ENCODE measurements at places on chromosomes 3 and 15.

GRCh38 chr15:56772868-56773639 lies 39.7 kb upstream of the ZNF280D start:
- peak; percentile 9 for DNase-seq

DNA sequence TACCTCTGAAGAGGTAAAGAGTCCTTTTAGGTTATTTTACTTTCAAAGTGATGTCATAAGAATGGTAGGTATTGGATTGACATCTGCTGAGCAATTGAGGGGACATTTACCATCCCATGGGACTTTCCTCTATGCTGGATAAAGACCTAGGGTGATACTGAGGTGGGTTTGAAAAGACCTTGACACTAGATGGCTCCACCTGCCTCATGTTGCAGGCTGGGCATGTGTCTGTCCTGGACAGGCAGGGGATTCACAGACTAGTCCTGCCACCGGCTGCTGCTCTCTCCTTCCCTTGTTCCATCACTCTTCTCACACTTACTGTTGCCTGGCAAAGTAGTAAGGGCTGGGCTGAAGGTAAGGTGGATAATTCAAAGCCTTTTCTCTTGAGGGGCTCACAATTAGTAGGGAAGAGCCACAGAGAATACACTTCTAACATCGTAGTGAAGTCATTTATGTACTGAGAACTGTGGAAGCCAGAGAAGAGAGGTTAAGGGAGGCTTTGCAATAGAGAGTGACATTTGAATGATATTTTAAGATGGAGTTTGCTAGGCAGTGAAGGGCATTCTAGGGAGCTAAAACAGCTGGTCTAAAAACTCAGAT lies 27.7 kb downstream of the TRAK1 start:
- DNase-seq: peak; percentile 72

DNA sequence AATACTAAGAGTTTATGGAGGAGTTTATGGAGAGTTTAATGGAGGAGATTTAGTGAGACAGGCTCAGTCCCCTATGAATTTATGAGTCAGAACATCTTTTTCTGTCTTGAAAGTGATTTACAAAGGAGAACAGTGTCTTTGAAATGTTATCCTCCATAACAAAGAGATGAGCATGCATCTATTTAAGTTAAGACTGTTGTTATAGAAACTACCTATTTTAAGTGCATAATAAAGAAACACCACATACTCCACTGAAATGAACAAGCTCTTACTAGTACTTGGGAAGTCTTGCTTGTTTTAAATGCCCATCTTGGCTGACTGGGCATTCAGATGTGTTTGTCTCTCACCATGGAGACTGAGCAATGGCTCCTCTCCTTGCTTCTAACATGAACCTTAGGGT lies 118.7 kb upstream of the ACP3 start:
- DNase-seq: no peak

GRCh38 chr3:52108302-52109232 lies 45.7 kb downstream of the POC1A start:
- no peak for DNase-seq

DNA sequence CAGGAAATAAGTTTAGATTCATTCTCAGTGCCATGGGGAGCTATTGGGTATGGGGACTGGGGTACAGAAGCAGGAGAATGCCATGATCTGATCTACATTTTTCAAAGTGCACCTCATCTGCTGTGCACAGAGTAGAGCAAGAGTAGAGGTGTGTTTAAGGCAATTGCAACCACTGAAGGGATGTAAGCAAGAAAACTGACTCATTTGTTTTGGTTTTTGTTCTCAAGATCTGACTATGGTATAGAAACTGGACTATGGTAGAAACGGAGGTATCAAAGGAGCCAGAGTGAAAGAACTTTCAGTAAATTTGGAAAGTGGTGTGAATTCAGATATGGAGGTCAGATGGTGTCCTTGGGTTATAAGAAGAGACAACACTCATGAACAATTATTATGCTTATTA lies 86.2 kb upstream of the CMSS1 start:
- no peak for DNase-seq

DNA sequence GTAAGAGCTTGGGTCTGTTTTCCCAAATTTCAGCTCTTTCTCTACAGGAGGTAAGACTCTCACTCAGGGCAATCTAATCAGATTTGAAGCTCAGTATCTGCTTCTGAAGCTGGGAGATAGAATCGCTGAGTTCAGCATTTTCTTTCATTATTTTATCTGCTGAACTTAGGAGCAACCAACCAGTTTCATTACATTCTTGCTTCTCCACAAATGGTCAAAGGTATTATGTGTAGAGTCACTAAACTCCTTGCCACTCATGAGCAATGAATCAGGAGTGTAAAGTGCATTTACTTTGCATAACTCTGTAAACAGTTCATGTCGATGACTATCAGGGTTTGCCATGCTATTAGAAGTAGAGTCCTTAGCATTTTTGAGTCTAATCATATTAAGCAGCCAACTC lies 249.4 kb downstream of the CHL1 start:
- DNase-seq: peak; percentile 61

DNA sequence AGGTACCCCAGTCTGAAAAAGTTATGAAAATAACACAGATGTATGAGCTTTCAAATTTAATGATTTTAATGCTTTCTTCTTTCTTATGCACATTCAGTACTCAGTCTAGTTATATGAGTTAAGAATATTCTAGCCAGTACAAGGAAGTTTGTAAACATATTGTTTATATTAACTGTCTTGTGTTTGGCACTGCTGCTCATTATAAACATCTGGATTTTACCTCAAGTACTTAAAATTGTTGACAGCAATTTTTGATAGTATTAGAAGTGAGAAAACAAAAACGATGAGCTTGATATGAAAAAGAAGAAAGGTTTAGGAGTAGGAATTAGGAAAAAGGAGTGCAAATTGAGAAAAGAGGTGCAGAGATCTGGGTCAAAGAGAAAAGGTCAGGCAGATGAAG lies 293.3 kb downstream of the C3orf38 start:
- no peak for DNase-seq

DNA sequence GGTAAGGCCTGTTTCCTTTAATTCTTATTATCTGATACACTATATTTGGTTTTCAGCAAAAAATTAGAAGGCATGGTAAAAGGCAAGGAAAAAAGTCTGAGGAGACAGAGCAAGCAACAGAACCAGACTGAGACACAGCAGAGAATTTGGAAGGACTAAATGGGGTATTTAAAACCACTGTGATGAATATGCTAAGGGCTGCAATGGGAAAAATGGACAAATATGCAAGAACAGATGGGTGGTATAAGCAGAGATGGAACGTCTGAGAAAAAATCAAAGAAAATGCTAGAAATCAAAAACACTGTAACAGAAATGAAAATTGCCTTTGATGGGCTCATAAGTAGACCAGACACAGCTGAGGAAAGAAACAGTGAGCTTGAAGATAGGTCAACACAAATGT lies 50.8 kb upstream of the NSMCE3 start:
- DNase-seq: no peak

- peak; percentile 20 for DNase-seq
Observed at GRCh38 chr3:114290911-114291901, 2.6 kb upstream of the TIGIT start.

GRCh38 chr3:78736863-78737262 lies 1030.9 kb downstream of the ROBO1 start:
- DNase-seq: no peak

DNA sequence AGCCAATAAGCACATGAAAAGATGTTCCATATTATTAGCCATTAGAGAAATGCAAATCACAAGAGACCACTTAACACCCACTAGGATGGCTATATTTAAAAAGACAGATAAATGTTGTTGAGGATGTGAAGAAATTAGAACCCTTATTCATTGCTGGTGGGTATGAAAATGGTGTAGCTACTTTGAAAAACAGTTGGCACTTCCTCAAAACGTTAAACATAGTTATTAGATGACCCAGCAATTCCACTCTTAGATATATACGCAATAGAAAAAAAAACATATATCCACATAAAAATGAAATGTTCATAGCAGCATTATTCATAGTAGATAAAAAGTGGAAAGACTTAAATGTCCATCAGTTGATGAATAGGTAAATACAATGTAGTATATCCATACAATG lies 47.1 kb upstream of the TERB2 start:
- DNase-seq: no peak

DNA sequence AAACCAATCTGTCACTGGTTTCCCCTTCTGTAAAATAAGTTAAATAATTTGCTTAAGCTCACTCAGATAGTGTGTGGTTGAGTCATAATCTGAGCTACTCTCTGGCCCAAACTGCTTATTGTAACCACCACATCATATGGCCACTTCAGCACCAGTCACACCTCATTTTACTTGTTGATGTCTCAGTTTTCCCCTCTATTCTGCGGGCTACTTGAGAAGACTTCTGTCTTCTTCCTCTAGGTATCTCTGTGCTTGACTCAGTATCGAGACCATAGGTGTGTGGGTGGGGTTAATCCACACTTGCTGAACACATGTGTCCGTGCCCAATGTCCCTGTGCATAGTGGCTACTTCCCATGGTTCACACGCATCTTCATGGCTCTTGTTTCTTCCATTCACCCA lies 32.9 kb downstream of the CRYGS start:
- DNase-seq: no peak

GRCh38 chr15:79924379-79924778 lies 27.6 kb upstream of the MTHFS start:
- no peak for DNase-seq

- no peak for DNase-seq
Observed at GRCh38 chr15:77633913-77634265, 1.2 kb upstream of the LINGO1 start.

DNA sequence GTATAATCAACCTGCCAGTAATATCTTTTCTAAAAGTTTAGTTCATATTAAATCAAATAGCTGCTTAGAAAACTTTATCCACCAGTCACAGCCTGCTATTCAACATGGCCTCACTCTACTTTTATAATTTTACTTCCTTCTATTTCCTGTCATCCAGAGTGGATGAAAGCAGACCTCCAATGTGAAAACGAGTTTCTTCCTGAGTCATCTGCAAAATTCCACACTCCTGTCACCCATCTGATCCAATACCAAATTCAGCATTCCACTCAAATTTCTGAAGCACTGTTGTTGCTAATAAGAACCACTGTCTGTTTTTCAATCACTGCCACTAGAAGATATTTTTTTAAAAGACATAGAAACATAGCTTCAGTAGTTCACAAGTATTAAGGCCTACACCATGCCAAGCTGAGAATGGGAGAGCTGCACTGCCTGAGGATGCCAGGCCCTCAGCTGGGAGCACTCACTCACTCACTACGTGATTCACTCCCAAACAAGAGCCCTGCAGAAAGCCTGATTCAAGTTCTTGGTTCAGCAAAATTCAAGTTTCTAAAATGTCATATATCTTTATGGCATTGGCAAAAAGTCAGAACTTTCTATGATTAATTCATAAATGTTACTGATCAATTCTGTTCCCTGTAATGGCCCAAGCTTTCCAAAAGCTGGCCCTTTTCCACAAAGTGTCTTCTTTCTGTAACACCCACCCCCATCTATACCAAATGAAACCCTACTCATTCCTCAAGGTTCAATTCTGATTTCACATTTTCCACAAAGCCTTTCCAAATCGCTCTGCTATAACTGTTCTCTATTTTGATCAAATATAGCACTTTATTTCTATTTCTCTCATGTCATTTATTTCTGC lies 82.9 kb downstream of the FSIP1 start:
- no peak for DNase-seq

GRCh38 chr15:53974813-53975212 lies 3.4 kb upstream of the UNC13C start:
- DNase-seq: no peak

DNA sequence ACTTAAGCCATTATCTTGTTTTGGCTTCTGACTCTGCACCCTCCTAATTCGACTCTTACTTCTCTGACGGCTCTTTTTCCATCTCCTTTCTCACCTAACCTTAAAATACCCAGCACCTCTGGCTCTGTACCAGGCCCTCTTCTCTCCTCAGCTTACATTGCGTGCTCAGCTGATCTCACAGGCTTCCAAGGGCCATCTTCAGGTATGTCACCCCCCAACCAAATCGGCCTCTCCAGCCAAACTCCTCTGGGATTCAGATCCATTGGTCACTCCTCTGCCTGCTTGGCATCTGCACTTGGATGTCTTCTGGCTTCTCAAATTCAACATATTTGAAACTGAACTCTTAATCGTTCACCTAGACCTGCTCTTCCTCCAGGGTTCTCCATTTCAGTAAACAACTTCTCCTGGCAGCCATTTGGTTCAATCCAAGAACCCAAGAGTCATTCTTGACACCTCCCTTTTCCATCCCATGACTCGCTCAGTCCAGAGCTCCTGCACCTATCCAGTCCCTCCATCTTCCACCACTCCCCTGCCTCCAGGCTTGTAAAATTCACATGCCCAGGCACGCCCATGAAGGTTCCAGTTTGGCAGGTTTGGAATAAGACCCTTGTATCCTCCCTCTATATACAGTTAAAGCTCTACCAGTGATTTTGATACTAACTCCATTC lies 35.2 kb upstream of the SLC41A3 start:
- no peak for DNase-seq

GRCh38 chr3:39724233-39724846 lies 85.1 kb upstream of the MYRIP start:
- no peak for DNase-seq

DNA sequence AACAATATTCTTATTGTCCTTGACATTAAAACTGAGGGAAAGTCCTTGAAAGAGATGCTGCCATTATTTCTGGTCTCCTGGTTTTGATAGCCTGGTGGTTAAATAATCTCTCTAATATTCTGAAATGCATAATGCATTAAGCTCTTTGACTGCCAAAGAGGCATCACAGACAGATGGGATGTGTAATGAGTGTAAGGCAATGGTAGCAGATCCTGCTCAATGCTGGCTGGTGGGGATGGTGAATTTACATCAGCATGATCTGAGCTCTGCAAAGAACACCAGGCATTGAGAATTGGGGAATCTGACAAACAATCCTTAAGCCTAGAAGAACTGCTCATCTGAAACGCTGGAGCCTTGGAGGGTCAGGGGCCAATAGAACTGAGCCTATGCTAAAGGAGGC lies 528.6 kb upstream of the LMCD1 start:
- DNase-seq: no peak

- DNase-seq: no peak
Observed at GRCh38 chr15:90883976-90884718, at the start of gene FES. Gene FES, plus strand, starts transcription at chr15:90884504. Its CDS starts 542 bp downstream, at chr15:90885046.

- no peak for DNase-seq
Observed at GRCh38 chr3:185741586-185741985, 83.3 kb downstream of the IGF2BP2 start.

DNA sequence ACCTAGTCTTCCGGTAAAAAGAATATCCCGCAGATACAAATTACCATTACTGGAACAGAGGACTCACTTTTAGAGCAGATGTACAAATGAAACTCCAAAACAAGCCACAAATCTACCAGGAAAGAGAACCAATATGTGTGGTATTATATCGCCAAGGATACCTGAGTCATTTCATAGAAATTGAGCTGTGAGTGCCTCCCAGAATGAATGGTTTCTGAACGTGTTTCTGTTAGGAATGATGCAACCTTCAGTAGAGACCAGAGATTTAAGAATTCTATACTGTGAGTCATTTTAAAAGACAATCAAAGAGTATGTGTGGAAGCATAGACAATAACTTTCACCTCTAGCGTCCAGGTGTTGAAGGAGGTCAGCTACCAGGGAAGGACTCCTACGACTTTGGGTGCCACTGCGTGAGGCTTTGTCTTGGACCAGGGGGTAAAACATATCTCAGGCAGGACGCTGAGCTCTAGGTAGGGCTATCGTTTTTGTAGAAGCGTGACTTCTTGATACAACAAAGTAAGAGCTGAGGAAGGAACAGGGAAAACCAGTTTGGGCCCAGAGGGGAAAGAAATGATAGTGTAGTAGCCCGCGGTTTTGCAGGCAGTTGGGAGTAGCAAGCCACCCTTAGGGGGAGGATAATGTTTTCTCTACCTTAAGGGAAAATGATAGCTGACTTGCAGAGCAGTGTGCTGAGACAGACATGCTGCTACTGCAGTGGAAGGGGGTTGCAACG lies 210.4 kb downstream of the TP63 start:
- no peak for DNase-seq

- DNase-seq: no peak
Observed at GRCh38 chr3:179107617-179108016, 36.0 kb upstream of the ZMAT3 start.

Data from large intestine (tissue), 12 donors.